ENCODE measurements at places on chromosomes 7 and 10.

- no peak for DNase-seq
Observed at GRCh38 chr7:31146030-31146429, 93.9 kb downstream of the ADCYAP1R1 start.

DNA sequence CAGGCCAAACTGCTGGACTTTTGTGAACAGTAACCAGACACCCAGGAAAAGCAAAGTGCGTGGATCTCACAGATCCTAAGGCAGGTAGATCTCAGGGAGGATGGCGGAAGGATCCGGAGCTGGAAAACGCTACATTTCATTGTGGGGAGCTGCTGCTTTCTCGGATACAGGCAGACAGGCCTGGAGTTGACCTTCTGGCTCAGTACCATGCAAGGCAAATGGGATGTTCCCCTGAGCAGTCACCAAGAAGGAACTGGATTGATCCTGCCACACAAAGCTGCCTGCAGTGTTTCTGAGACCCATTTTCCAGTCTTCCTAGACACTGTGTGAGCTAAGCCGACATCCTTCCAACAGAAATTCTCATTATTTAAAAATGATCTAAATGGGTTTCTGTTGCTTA, 65.5 kb downstream of the ZRANB1 start:
- no peak for DNase-seq

GRCh38 chr7:130865408-130866236, 131.6 kb upstream of the KLF14 start:
- peak; percentile 78 for DNase-seq

GRCh38 chr10:22251751-22252223, 34.0 kb upstream of the EBLN1 start:
- DNase-seq = peak; percentile 90

DNA sequence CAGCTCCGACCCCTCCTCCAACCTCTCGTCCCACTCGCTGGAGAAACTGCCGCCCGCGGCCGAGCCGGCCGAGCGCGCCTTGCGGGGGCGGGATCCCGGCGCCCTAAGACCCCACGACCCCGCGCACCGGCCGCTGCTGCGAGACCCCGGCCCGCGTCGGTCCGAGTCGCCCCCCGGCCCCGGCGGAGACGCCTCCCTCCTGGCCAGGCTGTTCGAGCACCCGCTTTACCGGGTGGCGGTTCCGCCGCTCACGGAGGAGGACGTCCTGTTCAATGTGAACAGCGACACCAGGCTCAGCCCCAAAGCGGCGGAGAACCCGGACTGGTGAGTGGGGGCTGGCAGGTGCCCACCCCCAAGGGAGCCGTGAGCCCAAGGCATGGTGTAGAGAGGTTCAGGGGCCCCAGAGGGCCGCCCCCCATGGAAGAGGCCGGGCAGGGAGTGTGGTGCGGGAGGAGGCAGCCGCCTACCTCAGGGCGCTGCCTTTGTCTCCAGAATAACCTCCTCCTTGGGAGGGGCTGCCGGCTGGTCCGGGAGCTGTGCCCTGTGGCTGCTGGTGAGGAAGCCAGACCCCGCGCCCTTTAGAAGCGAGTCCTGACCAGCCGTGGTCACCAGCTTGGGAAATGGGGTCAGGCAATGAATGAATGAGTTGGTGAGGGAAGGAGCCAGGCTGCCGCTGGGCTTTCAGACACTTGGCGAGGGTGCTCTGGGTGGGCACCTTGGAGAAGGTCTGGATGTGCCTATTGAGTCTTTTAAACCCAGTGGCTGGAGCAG, 1.3 kb downstream of the FAM20C start:
- no peak for DNase-seq

DNA sequence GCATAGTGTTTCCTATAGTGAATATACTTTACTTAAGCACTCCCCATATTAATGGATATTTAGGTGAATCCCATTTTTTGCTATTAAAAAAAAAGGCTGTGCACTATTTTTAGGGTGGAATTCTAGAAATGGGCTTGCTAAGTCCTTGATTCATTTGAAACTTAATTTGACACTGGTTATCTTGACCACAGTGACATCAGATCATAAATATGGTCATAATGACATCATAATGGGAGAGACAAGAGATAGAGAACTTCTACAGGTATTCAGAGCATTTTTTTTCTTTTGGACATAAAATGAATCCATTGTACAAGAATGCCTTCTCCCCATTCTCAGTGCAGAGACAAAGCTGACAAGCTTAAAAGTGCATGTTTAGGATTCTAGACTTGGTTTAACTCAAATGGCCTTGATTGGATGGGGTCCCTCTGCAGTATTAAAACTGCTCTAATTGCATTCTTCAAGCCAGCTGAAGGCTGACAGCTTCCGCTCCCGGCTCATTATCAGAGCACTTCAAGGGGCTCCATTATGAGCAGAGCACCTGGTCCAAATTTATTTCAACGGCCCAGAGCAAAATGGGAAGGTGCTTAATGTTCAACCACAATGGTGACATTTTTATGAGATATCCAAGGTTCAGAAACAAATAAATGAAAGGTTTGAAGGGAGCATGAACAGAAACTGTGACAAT, 104.8 kb downstream of the JAZF1 start:
- DNase-seq = no peak

GRCh38 chr7:44223362-44224079, 22.7 kb downstream of the YKT6 start:
- DNase-seq = no peak

- no peak for DNase-seq
Observed at GRCh38 chr10:71532878-71533277, 136.2 kb downstream of the CDH23 start.

DNA sequence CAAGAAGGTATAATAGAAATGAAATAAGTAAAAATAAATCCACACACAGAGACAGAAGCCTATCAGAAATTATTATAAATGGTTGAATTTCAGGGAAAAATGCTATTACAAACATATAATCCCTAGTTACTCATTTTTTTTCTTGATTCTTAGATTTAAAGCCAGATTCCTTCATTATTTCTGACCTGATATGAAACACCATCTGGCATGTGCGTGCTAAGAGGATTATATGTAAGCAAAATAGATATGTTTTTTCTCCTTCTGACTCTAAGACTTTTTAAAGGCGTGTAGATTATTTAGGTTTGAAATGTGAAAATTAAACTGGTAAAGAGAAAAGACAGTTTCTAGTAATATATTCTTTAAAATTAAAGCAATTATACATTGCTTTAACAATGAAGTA, 236.7 kb upstream of the ETV1 start:
- no peak for DNase-seq

- DNase-seq = no peak
Observed at GRCh38 chr10:11081408-11081807, 63.7 kb downstream of the CELF2 start.

GRCh38 chr7:142024547-142024946, 28.9 kb downstream of the MGAM start:
- no peak for DNase-seq

- DNase-seq = peak; percentile 69
Observed at GRCh38 chr7:49631071-49631815, 142.2 kb upstream of the VWC2 start.

GRCh38 chr7:75642810-75643486, 95.8 kb downstream of the HIP1 start:
- DNase-seq = peak; percentile 92

DNA sequence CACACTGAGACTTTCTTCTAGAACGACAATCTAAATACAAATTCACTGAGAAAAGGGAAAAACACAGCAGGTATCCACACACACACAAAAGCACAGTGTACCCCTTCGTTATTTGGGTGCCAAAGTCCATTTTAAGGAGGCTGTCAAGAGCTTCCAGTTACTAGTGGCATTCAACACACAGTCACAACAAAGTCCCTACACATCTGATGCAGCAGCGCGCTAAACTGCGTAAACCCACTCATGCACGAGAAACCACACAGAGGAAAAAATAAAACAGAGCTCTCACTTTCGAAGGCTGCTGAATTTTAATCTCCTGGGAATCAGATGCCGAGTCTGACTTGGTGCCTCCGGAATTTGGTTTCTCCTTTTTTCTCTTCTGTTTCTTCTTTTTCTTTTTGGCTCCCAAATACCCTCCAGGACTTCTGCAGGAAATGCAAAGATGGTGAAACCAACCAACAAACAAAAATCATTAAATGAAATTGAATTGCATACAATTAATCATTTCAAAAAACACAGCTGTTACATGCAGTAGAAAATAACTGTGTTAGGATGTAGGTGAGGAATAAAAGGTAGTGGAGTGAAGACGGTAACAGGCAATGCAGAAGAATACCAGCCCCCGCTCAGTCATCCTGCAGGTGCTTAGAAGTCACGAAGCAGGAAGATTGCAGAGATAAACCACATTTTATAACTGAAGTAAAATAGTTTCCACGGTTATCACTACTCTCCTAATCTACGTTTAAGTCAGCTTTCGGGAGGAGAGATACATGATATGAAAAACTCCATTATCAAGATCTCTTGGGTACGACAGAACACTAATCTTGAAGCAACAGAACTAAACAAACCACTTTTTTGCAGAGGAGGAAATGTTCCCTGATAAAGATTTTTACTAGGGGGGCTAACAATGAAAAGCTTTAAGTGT, 27.1 kb downstream of the NMT2 start:
- peak; percentile 54 for DNase-seq

GRCh38 chr10:109205929-109206585, 717.3 kb downstream of the XPNPEP1 start:
- DNase-seq = no peak

GRCh38 chr10:75954486-75954885, 523.1 kb downstream of the LRMDA start:
- peak; percentile 60 for DNase-seq

DNA sequence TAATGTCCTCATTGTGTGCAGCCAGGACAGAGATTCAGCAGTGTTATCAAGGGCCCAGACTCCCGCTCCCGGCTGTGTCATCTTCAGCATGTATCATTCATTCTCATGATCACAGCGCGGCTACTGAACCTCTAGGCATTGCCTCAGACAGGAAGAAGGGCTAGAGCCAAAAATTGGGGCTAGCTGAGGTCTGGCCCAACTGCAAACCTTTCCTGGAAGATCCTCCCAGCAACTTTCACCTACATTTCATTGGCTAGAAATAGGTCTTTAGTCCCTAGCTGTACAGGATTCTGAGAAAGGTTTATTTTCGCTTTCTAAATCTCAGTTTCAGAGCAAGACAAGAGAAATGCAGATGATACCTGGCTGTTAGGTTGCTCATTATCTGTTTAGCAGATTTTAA, 81.9 kb downstream of the CREM start:
- DNase-seq = no peak

- no peak for DNase-seq
Observed at GRCh38 chr7:70634071-70634470, 497.9 kb upstream of the GALNT17 start.

DNA sequence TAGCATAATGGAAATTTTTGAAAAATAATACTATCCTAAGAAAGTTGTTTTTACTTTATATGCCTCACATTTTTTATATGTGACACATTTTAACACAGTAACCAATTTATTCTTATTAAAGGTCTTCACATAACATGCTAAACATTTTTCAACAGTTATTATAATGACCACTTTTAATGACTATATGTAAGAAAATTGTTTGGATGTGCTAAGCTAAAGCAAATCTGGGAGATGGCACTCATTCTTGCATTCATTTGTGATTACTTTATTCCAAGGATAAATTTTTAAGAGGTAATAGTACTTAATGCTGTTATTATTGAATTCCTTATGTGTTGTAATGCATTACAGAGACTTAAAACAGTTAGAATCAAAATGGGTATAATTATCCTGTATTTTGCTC, 88.1 kb downstream of the ANKIB1 start:
- DNase-seq = no peak

DNA sequence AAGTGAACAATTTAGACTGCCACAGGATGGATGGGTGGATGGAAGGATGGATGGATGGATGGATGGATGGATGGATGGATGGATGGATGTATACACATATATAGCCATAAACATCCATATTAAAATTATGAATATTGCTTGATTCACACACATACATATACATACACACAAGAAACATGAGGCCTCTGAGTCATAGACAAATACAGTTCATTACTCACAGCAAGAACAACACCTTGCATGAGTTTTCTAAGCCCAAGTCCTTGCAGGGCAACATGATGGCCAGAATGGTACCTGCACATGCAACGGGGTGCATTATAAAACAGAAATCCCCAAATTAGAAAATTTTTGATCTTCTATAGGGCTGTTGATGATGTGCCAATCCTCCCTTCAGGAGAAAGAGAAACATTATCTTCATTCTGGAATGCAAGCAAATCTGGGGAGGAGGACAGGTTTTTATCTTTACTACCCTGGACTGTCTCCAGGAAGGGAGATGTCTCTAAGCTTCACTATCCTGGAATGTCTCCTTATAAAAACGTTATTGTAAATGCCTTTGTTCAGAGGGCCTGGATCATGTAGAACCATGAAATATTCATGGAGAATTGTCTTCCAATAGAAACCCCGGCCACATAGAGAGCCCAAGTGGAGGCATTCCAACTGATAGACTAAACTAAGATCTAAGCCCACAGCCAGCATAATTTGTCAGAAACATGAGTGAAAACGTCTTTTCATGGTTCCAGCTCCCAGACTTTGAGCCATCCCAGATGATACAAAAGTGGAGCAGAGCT, 238.6 kb upstream of the LRRN3 start:
- no peak for DNase-seq

DNA sequence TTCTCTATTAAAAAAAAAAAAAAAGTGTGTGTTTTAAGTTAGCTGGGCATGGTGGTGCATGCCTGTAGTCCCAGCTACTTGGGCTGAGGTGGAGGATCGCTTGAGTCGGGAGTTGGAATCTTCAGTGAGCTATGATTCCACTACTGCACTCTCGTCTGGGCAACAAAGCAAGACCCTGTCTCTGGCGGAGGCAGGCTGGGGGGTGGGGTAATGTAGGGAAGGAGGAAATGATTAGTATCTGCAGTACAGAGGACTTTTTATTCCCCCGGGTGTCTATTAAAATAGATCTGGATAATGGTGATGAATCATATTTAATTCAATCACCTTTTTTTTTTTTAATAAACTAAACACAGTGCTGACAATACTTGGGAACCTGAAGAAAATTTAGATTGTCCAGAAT, 6.5 kb downstream of the CBX3 start:
- DNase-seq = no peak

DNA sequence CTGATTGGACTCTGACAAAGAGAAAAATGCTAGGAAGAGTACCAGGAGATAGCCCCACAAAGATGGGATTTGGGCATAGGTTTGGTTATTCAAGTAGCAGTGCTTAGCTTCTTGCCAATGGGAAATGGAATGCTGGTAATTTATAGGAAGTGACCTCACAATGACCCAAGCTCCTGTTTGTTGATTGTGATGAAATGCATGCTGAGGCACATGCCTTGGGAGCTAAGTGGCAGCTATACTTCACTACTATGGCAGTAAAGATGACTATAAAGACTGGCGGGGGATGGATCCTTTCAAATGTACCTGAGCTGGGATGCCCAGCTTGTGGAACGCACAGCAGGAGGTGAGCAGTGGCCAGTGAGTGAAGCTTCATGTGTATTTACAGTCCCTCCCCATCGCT, 153.8 kb downstream of the ZNF22 start:
- DNase-seq = no peak
